Body of pancreas (tissue), 4 donors: ENCODE measurements at places on chromosomes 2 and 18.

GRCh38 chr18:78739115-78739514, 240.5 kb upstream of the SALL3 start:
- DNase-seq: no peak
- H3K27me3 ChIP-seq: no peaks in the 10 kb centered on the region
- H3K4me3 ChIP-seq: no peak overlapping the region
- no peaks in the 10 kb centered on the region for H3K4me1 ChIP-seq
- H3K36me3 ChIP-seq: no peaks in the 10 kb centered on the region

DNA sequence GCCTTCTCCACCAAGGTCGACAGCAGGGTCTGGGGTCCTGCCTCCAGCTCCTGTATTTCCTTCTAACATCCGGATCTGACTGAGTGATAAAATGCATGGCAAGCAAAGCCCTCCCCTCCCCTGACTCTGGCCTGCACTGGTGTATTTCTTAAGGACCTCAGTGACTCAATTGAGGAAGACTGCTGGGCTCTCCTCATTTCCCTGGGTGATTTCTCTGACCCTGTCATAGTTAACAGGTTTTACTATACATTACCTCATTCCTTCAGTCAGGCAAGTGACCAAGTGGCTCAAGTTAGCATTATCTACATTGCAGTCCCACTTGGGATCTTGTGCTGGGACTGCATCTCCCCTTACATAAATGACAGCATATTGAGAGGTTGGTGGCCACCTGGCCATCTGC, 38.8 kb upstream of the CCBE1 start:
- no peaks in the 10 kb centered on the region for H3K36me3 ChIP-seq
- H3K4me3 ChIP-seq: no peak overlapping the region
- no peak for DNase-seq
- no peaks in the 10 kb centered on the region for H3K27me3 ChIP-seq
- H3K4me1 ChIP-seq: no peaks in the 10 kb centered on the region

DNA sequence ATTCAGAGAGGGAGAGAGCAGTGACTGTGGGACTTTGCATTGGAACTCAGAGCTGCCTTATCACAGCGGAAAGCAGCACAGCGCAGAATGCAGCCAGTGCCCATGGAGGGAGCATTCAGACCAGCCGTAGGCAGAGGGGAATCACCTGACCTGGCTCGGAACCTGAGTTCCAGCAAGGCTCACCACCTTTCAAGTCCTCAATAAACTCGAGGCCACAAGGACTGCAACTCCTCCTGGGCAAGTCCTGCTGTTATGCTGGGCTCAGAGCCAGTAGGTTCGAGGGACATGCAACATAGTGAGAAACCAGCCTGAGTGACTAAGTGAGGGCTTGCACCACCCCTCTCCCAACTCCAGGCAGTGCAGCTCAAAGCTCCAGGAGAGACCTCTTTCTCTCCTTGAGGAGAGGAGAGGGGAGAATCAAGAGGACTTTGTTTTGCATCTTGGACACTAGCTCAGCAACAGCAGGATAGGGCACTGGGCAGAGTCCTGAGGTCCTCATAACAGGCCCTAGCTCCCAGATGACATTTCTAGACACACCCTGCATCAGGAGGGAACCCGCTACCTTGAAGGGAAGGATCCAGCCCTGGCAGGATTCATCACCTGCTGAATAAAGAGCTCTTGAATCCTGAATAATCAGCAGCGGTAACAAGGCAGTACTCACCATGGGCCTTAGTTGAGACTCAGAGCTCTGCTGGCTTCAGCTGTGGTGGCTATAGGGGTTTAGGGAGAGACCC, 136.8 kb upstream of the OTOS start:
- H3K27me3 ChIP-seq: no peaks in the 10 kb centered on the region
- H3K4me3 ChIP-seq: no peak overlapping the region
- H3K4me1 ChIP-seq: peaks cover 13% of the 10 kb centered on the region
- peak; percentile 71 for DNase-seq

DNA sequence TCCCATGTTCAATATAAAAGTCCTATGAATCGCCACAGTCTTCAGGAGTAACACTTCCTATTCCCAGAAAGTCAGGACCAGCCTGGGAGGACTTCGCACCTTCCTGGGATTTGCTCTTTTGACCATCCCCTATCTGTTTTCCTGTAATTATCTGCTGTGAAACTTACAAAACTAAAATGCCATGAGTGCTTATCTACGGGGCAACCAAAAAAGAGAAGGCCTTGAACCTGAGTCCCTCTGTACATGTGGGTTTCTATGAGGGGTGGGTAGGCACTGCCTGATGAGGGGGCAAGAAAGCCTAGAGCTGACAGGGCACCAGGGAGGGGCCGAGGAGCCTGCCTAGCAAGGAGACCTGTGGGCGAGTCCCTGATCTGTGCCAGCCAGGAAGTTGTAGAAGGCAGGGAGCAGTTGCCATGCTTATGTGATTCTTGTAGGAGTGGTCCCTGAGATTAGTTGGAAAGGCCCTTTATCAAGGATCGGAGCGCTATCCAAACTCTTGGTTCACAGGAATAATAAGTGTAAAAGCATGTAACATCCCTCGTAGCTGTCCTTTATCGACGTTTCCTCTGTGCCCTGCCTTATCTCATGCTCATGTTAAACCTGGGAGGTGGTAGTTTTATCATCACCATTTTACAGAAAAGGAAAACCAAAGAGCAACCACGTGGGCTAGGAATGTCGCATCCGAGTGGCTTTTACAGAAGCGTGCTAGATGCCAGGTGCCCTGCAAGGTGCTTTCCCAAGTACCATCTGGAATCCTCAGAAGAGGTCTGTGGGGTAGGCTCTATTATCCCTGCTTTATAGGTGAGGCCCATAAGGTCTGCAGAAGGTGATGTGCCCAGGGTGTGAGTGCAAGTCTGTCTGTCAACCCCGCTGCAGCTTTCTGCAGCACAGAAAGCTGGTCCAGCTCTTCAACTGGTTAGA, 111.8 kb downstream of the B3GNT2 start:
- DNase-seq: no peak
- no peaks in the 10 kb centered on the region for H3K27me3 ChIP-seq
- H3K36me3 ChIP-seq: no peaks in the 10 kb centered on the region
- H3K4me3 ChIP-seq: no peak overlapping the region
- H3K4me1 ChIP-seq: peaks cover 20% of the 10 kb centered on the region

DNA sequence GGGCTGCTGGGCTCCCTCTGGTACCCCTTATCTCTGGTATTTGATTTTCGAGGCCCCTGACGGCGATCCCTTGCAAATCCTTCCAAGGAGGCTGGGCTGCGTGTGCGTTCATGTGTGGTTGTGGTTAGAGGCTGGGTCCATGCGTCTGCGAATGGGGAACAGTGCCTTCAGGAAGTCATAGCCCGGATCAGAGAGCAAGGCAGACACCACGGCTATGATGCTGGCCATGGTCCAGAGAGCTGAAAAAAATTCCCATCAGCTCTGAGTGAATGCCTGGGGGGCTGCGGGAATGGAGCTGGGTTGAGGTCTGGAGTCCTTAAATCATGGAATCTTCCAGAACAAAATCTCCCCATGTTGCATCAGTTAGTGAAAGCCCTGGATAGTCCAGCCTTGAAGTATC, 145.5 kb downstream of the ACKR3 start:
- no peak overlapping the region for H3K4me3 ChIP-seq
- H3K4me1 ChIP-seq: no peaks in the 10 kb centered on the region
- no peak overlapping the region for H3K27ac ChIP-seq
- DNase-seq: no peak
- H3K27me3 ChIP-seq: no peaks in the 10 kb centered on the region

DNA sequence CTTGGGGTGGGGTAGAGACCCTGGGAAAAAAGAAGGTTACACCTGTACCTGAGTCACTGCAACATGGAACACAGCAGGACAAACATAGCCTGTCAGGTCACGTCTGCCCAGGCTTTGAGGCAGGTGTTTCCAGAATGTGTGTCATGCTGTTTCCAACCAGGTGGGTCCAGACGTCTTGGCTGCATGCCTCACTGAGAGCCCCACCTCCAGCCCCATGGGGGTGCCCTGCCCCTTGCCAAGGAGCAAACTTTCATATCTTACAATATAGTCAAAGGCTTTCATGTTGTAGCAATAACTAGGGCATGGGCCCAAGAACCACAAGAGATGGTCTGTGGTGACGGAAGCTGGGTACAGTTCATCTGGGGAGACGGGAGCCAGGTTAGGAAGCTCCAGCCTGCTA, 499.7 kb downstream of the BCL11A start:
- peak overlapping the region; percentile 76 for H3K27ac ChIP-seq
- no peak overlapping the region for H3K4me3 ChIP-seq
- peaks cover 31% of the 10 kb centered on the region for H3K4me1 ChIP-seq
- peak; percentile 95 for DNase-seq
- H3K27me3 ChIP-seq: no peaks in the 10 kb centered on the region
- H3K36me3 ChIP-seq: no peaks in the 10 kb centered on the region

GRCh38 chr2:140747665-140748064, 1383.2 kb downstream of the LRP1B start:
- no peak for DNase-seq
- H3K4me3 ChIP-seq: no peak overlapping the region
- H3K36me3 ChIP-seq: no peaks in the 10 kb centered on the region
- H3K27ac ChIP-seq: no peak overlapping the region
- H3K27me3 ChIP-seq: no peaks in the 10 kb centered on the region

DNA sequence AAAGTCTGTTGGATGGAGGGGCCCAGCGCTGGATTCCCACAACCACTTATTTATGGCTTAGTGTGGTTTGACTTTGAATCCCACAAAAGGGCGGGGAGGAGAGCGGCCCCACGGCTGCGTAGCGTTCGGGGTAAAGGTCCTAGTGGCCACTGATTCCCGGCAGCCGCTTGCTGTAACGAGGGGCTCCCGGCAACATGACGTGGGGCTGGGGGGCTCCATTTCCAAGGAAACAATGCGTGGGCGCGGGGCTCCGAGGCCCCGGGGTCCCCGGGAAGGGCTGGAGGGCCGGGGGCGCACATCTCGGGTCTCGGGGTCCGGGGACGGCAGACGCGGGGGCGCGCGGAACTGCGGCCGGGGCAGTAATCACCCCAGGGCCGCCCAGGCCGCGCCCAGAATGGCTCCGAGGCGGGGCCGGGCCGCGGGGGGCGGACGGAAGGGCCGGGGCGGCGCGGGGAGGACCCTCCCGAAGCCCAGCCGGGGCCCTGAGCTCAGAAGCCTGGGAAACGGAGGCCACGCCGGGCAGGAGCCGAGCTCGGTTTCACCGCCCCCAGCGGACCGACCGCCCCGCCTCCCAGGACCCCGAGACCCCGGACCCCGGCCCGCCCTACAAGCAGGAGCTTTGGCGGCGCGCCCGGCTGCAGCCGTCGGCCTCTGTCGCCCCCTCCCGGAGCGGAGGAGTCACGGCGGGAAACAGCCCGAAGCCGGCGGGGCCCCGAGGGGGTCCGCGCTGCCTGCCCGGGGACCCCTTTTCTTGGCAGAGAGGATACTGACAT, 11.9 kb upstream of the MLPH start:
- DNase-seq: peak; percentile 87
- H3K27me3 ChIP-seq: no peaks in the 10 kb centered on the region
- H3K4me3 ChIP-seq: peak overlapping the region; percentile 59
- peaks cover 33% of the 10 kb centered on the region for H3K4me1 ChIP-seq
- no peaks in the 10 kb centered on the region for H3K36me3 ChIP-seq

DNA sequence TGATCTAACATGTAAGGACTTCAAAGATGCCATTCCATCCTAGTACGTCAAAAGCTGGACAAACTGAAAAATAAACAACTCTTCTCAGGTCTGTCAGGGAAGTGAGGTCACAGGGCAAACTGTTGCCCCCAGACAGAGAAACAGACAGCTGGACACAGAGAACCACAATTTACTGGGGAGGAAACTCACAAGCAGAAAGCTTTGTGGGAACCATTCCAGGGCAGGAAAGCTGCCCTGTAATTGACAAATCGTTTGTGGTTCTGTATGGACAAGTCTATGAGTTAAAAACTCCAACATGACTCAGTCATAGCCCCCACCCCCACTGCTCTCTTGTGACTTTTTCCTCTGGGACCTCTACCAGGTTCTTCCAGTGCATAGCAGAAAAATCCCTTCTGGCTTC, 28.4 kb downstream of the MCEE start:
- H3K27ac ChIP-seq: no peak overlapping the region
- no peak overlapping the region for H3K4me3 ChIP-seq
- no peak for DNase-seq
- no peaks in the 10 kb centered on the region for H3K4me1 ChIP-seq

DNA sequence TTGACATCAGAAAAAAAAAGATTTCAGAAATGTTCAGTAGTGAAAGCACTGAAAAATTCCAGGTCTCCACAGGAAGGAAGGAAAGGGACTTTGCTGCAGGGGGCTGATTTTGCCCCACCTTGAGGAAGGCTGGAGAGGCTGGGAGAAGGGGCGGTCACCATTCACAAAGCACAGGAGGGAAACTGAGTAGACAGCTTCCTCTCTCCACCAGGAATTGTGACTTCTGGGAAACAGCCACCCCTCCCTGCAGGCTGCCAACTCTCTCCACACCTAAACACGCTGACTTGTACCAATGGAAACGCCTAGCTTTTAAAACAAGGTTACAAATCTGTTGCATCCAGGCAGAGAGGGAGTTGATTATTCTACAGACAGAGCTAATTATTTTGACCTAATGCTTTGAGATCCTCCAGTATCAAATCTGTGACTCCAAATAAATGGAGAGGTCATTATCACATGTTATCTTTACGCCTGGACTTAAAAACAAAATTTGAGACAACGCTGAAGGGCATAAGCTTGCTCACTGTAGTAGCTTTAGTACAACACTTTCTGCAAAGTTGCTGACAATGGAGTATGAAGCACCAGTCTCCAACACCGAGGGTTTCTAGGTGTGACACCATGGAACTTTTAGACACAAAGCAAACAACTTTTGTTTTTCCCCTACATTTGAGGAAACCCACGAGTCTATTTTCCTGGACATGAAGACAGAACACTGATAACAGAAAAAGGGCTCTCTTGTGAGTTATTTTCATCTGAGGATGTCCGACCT, 42.7 kb downstream of the EPHA4 start:
- no peak overlapping the region for H3K4me3 ChIP-seq
- H3K27ac ChIP-seq: no peak overlapping the region
- H3K36me3 ChIP-seq: no peaks in the 10 kb centered on the region
- no peaks in the 10 kb centered on the region for H3K27me3 ChIP-seq
- DNase-seq: no peak

DNA sequence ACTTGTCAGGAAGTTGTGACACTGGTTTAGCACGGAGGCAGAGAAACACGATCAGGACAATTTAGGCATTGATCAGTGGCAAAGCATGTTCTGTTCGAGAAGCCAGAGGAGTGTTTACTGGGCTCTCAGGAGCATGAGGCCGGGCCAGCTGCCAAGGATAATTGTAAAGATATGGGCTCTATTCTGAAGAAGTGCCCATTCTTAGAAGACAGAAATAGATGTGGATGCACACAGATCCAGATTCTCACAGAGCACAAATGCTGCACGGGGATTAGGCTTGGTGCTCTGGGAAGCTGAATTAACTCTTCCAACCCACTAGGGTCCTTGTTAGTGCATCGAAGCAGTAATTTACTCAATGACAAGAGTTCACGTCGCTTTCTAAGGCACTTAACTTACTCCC, 16.2 kb downstream of the AFF3 start:
- H3K27me3 ChIP-seq: no peaks in the 10 kb centered on the region
- no peak for DNase-seq
- H3K36me3 ChIP-seq: no peaks in the 10 kb centered on the region
- H3K27ac ChIP-seq: no peak overlapping the region

DNA sequence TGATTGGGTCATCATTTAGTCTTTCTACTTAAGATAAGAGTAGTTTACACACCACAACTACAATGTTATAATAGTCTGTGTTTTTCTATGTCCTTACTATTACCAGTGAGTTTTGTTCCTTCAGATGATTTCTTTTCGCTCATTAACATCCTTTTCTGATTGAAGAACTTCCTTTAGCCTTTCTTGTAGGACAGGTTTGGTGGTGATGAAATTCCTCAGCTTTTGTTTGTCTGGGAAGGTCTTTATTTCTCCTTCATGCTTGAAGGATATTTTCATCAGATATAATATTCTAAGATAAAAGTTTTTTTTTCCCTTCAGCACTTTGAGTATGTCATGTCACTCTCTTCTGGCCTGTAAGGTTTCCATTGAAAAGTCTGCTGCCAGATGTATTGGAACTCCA, 38.0 kb upstream of the SLC16A14 start:
- no peak for DNase-seq
- H3K27ac ChIP-seq: no peak overlapping the region
- no peaks in the 10 kb centered on the region for H3K4me1 ChIP-seq
- H3K4me3 ChIP-seq: no peak overlapping the region
- H3K27me3 ChIP-seq: no peaks in the 10 kb centered on the region
